ENCODE measurements at places on chromosomes 7 and 10. TPM values are rescaled to one million over a fixed set of nuclear protein-coding genes. Genes with fewer than 3 reads are reported as not detected.

- H3K36me3 ChIP-seq, result no peaks in the 10 kb centered on the region
- H3K27ac ChIP-seq, result no peak overlapping the region
- no peaks in the 10 kb centered on the region for H3K27me3 ChIP-seq
- DNase-seq, result no peak
- peaks cover 8% of the 10 kb centered on the region for H3K4me1 ChIP-seq
Measured at GRCh38 chr10:116045366-116046356, 227.3 kb downstream of the GFRA1 start.

DNA sequence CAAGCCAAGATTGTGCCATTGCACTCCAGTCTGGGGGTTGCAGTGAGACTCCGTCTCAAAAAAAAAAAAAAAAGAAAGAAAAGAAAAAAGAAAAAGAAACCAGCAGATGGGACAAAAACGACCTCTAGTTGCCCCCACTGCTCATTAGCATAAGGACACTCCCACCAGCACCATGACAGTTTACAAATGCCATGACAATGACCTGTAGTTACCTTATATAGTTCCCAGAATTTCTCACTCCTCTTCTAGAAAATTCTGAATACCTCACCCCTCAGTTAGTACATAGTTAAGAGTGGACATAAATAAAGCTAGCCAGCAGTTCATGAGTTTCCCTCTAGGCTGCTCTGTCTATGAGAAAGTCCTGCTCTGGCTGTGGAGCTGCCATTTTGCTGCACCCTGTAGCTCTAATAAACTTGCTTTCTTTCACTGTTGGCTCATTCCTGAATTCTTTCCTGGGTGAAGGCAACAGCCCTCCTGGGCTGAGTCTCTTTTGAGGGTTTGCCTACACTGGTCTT is 276.8 kb upstream of the AKR1E2 start:
- no peak overlapping the region for H3K27ac ChIP-seq
- H3K4me3 ChIP-seq, result no peak overlapping the region
- peaks cover 9% of the 10 kb centered on the region for H3K4me1 ChIP-seq
- no peaks in the 10 kb centered on the region for H3K27me3 ChIP-seq
- H3K36me3 ChIP-seq, result no peaks in the 10 kb centered on the region
- DNase-seq, result no peak

DNA sequence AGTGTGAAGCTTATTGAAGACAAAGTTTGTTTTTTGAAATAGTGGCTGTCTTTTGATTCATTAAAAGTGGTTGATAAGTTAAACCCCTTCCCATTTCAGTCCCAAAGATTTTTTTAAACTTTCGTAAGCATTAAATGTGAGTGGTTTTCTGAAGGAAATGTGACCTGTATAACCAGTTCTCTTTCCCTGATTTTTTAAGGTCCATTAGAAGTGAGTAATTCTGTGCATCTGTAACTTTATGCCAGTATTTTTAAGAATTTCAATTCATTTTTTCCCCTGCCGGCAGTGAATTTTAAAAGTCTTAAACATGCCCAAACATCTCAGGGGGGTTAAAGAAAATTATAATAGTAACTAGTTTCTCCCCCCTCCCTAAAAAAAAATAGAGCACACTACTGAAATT is 254.6 kb upstream of the SP8 start:
- no peak for DNase-seq
- no peak overlapping the region for H3K27ac ChIP-seq
- no peaks in the 10 kb centered on the region for H3K27me3 ChIP-seq
- no peaks in the 10 kb centered on the region for H3K4me1 ChIP-seq

CLDN12 gene
- 39.2 TPM for total RNA-seq

GPR146 gene
- total RNA-seq, result 0.27 TPM

TRPV6 gene
- total RNA-seq, result 0.30 TPM

DNA sequence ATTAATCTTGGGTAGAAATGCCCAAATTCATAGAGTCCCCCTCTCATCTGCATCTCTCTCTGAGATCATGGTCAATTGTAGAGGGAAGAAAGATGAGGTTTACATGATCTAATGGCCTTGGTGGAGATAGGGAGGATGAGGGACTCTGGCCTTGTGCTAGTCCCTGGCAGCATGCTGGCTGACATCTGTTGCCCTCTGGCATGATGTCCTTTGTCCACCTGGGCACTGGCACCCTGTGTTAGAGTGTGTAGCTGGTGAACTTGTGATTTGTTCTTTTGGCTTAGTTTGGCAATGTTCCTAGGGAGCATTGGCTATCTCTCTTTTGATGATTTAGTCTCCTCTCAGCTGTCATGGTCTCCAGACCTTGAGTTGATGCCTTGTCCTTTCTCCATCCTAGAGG is 103.2 kb downstream of the DYNC1I1 start:
- no peaks in the 10 kb centered on the region for H3K36me3 ChIP-seq
- H3K27me3 ChIP-seq, result peaks cover 44% of the 10 kb centered on the region
- no peak overlapping the region for H3K27ac ChIP-seq
- no peak for DNase-seq
- H3K4me3 ChIP-seq, result no peak overlapping the region

GRCh38 chr10:119316729-119317097 is 109.3 kb downstream of the GRK5 start:
- H3K4me1 ChIP-seq, result peaks cover 36% of the 10 kb centered on the region
- no peaks in the 10 kb centered on the region for H3K36me3 ChIP-seq
- H3K27ac ChIP-seq, result peak overlapping the region; percentile 78
- H3K4me3 ChIP-seq, result no peak overlapping the region
- DNase-seq, result peak; percentile 84
- H3K27me3 ChIP-seq, result no peaks in the 10 kb centered on the region

DNA sequence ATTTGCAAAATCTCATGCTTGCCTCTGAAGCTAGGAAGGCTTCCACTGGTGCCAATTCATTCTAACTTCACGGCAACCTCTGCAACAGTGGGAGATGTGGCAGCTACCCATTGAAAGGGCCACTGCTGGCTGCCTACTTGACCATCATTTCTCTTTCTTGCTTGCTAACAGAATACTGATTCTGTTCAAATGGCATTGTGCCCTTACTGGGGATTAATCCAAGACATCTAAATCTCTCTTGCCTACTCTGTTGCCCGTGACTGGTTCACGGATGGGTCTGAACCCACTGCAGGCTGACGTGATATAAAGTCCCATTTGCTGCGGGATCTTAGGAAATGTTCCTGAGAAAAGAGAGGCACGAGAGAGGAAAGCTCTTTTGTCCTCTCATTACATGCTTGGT is 51.3 kb upstream of the GSDME start:
- H3K4me3 ChIP-seq, result no peak overlapping the region
- DNase-seq, result no peak
- peaks cover 79% of the 10 kb centered on the region for H3K36me3 ChIP-seq
